Stimulated activated CD4-positive, alpha-beta T cell treated with anti-CD3 and anti-CD28 coated beads, Interleukin-1b, Interleukin-23, amount 100 ng/mL, for 1 hour (primary cell): ENCODE measurements at places on chromosomes 4 and X.

- DNase-seq = no peak
These were observed 120.5 kb upstream of the MAP9 start for GRCh38 chr4:155497306-155497705.

DNA sequence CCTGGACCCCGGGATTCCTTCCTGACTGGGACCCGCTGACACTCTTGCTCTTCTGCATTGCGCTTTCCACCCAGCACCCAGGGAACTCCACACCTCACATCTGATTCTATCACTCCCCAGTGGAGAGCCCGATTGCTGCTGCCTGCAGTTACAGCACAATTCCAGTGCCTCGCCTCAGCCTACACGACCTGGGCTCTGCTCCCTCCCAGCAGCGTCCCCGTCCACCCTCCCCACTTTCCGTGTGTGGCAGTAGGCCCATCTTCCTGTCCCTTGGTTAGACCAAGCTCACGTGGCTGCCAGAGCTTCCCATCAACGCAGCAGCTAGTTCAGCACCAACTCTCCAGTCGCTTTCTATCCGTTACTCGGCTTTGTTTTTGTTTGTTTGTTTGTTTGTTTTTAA is 66.6 kb upstream of the SORBS2 start:
- no peak for DNase-seq

- no peak for DNase-seq
These were observed 53.9 kb downstream of the ENPP6 start for GRCh38 chr4:184163813-184164212.

DNA sequence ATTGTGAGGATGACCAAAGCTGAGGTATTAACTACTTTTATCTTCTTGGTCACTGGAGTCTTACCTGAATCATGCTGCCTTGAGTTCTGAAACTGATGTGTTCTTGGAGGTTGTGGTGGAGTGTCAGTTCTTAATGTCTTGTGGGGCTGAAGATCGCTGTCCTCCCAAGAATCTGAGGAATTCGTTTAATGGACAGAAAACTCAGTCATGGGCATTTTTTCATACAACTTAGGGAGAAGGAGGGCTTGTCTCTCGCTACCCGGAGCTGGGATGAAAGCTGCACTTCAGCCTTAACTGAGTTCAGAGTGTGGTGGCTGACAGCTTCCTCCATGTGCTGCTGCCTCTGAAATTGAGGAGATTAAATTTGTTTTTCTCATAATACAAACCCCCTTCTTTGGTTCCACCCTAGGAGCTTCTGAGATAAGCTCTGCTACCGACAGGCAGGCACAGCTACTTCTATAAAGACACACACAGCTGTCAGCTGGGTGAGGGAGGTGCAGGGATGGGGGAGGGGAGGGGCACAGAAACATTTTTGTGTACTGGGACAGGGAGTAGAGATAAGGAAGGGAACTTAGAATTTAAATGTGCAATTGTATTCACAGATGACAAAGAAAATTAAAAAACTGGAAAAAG is 30.8 kb downstream of the RBBP7 start:
- DNase-seq = no peak

DNA sequence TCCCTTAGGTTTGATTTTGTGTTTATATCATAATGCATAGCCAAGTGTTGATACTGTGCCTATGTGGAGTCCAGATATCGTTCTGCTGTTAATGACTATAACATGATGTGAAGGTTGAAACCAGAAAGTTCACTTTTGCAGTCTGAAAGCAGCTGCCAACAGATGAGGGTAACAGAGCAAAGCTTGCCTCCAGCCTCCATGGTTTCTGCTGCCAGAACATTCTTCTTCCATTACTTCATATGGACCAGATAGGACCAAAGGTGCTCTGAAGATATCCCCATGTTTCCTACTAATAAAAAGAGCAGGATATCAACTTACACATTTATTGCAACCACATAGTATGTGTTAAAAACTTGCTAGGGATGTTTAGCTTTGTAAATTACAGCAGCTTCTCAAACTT is 394.1 kb downstream of the SPRY1 start:
- no peak for DNase-seq

DNA sequence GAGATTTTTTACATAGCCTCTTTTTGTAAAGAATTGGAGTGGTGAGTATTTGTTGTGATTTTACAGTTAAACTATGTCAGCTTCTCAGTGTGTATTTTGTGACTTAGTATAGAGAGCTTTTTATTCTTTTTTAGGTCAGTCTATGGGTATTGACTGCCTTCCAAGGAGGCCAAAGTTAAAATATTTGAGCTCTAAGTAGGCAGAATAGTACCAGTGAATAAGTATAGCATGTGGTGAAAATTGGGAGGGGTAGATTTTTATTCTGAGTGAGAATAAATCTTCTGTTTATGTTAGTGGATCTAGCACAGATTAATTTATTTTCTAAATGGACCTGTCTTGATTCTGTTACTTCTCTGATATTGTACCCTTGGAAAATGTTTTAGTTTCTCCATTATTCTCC is 37.5 kb downstream of the HERC3 start:
- DNase-seq = no peak
